Fibroblast of lung (primary cell): ENCODE measurements at places on chromosomes 6 and 20. TPM values are rescaled to one million over a fixed set of nuclear protein-coding genes. Genes with fewer than 3 reads are reported as not detected.

Gene CCDC170
- 0.77 and 0.83 TPM in 2 replicates for total RNA-seq

- no peak for DNase-seq
Measured at GRCh38 chr6:166586424-166587156, at the start of gene RAMACL. Gene RAMACL (minus strand): TSS chr6:166586678. CDS start chr6:166586477, 201 bp downstream.

GRCh38 chr6:93453956-93454355 lies 34.6 kb upstream of the EPHA7 start:
- DNase-seq, result no peak

DNA sequence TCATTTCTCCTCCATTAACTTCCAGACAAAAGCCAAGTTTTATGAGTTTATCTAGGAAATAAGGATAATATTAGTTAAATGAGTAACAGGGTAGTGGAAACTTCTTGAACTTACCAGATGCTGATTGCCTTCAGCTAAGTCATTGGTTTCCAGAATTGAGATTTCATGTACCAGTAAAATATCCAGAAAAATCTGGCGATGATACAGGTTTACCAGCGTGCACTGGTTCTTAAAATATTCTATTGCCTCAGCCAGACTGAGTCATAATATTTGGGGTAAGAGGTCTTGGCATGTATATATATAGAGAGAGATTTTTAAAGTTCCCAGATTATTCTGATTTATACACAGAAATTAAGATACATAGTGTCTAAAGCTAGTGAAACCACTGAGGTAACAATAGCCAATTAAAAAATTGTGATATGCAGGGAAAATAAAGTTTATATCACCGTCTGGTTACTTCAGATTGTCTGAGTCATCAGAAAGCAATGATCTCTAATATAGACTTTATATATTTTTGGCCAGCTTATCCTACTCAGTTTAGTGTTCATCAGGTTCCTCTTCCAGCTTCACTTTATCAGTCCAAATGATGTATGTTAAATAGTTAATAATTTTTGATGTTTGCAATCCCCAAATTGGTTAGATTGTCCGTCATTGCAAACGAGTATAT lies 39.5 kb upstream of the SDHAF4 start:
- peak; percentile 35 for DNase-seq

- DNase-seq, result peak; percentile 28
Measured at GRCh38 chr6:89145091-89145955, 532 bp upstream of the PM20D2 start.

DNA sequence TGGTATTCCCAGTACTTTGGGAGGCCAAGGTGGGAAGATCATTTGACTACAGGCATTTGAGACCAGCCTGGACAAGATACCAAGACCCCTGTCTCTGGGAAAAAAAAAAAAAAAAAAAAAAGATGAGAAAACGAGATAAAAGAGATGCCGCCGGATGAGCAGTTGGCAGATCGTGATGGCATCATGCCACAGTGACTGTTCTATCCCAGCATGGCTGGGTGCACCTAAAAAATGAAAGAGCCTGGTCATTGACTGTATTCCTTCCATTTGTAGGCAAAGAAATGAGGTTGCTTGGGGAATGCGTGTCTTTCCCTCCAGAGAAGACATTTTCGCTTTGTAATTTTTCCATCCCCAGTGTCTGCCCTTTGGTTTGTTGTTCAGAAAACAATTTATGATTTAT lies 12.9 kb downstream of the AKAP12 start:
- DNase-seq, result no peak

GRCh38 chr6:137155830-137156229 lies 17.6 kb downstream of the IL22RA2 start:
- DNase-seq, result peak; percentile 74
